ENCODE measurements at places on chromosomes 7 and 10.

- peak; percentile 32 for DNase-seq
These were observed 44.1 kb downstream of the ZNF33B start for GRCh38 chr10:42594246-42594650.

GRCh38 chr7:134085311-134085710, 41.8 kb upstream of the LRGUK start:
- no peak for DNase-seq

DNA sequence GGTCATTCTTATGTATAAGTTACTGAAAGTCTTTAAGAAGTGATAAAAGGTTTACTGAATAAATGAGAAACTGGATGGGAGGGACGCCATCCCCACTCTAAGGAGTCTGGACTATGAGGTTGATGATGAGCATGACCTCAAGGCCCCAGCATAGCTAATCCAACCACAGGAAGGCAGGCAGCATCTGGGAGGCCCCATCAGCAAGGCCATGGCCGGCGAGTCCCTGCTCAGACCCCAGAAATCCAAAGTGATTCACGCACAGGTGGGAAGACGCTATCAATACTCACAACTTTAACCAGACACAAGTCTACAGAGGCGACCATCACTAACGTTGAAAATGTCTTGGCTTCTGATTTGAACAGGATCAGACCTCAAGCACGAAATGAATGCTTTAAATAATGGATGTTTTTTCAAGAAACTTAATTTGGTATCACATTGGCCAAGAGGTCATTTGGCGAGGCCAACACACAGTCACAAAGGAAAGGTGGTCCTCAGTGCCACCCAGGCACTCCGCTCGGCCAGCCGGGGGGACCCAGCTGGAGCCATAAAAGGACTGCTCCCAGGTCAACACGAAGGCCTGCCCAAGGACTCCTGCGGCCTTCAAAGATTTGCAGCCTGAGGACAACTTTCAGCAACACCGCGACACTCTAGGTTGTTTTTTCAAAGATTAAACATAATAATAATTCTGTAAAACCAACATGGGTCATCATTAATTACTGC, 228.5 kb downstream of the PTPRN2 start:
- DNase-seq: no peak

DNA sequence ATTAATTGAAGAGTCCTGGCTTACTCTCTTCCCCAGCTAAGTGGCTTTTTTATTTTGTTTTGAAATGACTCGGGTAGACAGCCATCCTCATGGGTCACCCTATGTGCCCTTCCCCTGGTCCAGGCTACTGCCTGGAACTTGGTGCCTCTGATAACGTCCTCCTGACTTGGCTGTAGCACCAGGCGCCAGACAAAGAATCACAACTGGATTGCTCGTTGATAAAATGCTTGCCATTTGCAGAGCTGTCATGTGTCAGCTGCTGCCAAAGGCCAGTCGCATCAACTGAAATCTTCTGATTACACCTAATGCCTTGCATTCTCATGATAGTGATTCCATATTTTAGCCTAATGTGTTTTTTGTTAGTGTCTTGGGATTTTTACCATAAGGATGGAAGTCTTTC, 27.4 kb upstream of the ABLIM1 start:
- no peak for DNase-seq

DNA sequence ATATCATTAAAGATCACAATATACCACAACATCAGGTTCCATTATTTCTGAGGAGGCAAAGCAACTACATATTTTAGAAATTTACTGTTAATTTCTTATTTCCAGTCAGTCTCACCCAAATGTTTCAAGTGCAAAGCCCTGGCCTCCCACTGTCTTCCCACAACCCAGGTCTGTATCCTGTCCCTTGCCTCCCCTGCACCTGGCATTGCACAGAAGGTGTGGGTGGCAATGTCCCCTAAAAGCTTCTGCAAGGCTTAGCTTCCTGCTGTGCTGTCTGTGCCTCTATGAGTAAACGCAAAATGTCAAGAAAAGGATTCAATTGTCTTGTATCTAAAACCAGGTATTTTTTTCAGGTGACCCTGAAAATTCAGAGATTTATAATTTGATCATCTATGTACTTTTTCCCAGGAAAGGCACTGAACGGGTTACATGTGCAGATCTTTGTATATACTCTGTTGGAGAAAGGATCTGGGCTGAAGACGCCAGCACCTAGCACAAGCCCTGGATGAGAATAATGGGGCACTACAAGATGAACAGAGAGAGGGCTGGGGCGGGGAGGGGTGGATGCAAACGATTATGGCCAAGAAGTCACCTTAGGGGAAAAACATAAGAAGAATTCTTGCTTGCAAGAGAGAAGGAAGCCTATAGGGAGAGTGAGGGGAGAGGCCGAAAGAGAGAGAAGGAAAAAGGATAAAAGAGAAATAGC, 3.1 kb upstream of the ANTXRL start:
- no peak for DNase-seq

Data from inflammatory macrophage treated with lipopolysaccharide for 4 hours (primary cell).